ENCODE measurements at places on chromosomes 4 and X. TPM values are rescaled to one million over a fixed set of nuclear protein-coding genes. Genes with fewer than 3 reads are reported as not detected.

The ARX gene
- 0.07 TPM for polyA plus RNA-seq

The BST1 gene
- polyA plus RNA-seq = 4.2 TPM

DNA sequence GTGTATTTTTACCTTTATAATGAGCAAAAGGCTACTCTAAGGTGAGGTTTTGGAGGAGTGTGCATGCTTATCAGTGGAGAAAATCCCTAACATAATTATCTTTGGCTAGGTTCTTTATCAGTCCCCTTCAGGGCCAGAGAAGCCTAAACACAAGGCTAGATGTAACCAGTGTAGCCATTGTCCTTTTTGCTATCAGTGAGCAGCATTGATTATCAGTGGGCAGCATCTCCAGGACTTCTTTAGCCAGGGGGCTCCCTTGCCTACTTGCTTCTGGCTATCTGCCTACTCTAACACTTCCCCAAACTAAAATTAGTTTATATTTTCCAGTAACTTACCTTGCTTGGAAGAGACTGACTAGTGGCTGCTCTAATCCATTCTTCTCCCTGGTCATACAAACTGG lies 595.6 kb downstream of the TRAM1L1 start:
- no peak for DNase-seq

DNA sequence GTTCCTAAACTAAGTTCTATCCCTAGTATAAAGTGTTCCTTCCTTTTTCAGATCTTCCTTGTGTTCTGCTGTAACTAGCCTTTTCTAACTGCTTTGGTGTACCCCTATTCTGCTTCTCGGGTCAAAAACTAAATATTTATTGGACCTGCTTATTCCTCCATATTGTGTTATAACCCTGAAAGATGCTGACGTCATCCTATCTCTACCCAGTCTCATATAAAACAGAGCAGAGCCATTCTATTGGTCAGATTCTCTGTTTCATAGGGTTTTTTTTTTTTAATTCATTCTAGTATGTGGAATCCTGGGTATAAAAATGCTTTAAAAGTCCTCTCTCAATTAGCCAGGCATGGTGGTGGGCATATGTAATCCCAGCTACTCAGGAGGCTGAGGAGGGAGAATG lies 349.7 kb downstream of the ACTRT1 start:
- no peak for DNase-seq

DNA sequence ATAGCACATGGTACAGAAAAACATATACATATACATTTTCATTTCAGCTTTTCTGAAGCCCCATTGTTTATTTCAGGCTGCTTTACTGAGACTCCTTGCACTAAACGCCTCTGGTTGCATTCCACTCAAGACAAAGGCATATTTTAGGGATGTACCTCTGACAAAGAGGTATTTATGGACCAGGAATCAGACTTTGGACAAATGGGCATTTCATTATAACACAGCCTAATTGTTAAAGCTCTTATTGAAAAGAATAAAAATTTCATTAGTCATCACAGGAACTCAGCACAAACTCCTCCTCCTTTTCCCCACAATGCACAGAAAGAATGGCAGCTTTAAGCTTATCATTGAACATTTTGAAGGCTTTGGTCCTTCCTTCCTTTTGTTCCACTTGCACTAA lies 62.9 kb upstream of the UGT8 start:
- DNase-seq = no peak

- DNase-seq = no peak
These were observed 166.6 kb downstream of the DKK2 start for GRCh38 chr4:106869551-106869950.

- no peak for DNase-seq
These were observed 7.3 kb downstream of the SEC24B start for GRCh38 chr4:109440948-109441347.

GRCh38 chr4:53015681-53016080 lies 153.6 kb downstream of the RASL11B start:
- DNase-seq = no peak

- no peak for DNase-seq
These were observed 513.7 kb downstream of the RPA4 start for GRCh38 chrX:97397371-97397770.

GRCh38 chr4:128456171-128456570 lies 168.6 kb upstream of the PGRMC2 start:
- no peak for DNase-seq

- no peak for DNase-seq
These were observed 71.6 kb downstream of the NEK1 start for GRCh38 chr4:169540774-169541173.

DNA sequence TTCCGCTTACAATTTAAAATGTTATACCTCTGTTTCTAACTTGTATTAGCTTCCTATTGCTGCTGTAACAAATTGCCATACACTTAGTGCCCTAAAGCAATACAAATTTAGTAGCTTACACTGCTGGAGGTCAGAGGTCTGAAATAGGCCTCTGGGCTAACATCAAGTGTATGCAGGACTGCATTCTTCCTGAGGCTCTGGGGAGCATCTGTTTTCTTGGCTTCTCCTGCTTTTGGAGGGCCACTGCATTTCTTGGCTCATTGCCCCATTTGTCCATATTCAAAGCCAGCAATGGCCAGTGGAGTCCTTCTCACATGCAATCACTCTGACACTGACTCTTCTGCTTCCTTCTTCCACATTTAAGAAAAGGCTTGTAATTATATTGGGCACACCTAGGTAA lies 639.8 kb upstream of the INTU start:
- no peak for DNase-seq

DNA sequence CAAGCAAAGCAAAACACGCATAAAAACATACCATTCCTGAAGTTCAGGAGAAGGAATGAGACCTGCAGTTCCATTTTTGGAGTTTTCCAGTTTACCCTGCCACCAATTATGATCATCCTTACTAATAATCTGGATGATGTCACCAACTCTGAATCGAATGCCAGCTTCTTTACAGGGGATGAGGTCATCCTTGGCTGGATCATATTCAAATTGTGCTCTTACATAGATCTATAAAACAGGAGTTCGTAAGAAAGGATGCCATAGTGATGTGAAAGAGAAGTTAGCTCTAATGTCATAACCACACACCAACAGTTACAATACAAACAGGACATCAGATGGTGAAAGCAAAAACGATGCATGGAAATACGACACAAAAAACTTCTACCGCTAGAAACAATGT lies 106.5 kb downstream of the NYX start:
- DNase-seq = no peak

GRCh38 chrX:139290310-139290709 lies 240.2 kb upstream of the F9 start:
- DNase-seq = no peak

- no peak for DNase-seq
These were observed 42.9 kb downstream of the WWC2 start for GRCh38 chr4:183141997-183142396.

DNA sequence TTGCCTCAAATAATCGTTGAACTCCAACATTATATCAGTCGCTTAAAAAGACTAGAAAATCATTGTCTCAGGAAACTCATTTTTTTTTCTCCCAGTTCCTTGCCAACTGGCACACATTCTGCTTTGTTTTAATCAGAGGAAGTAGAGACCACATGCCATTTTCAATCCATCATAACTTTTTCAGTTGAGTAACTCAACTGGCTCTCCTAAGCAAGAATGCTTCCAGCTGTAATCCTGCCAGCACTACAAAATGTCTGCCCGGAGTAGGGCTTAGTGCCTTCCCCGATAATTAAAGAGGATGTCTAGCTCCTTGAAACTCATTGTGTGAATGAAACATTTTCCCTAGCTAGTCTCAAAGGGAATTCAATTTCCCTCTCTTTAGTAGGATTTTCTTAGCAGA lies 33.0 kb downstream of the FREM3 start:
- no peak for DNase-seq

DNA sequence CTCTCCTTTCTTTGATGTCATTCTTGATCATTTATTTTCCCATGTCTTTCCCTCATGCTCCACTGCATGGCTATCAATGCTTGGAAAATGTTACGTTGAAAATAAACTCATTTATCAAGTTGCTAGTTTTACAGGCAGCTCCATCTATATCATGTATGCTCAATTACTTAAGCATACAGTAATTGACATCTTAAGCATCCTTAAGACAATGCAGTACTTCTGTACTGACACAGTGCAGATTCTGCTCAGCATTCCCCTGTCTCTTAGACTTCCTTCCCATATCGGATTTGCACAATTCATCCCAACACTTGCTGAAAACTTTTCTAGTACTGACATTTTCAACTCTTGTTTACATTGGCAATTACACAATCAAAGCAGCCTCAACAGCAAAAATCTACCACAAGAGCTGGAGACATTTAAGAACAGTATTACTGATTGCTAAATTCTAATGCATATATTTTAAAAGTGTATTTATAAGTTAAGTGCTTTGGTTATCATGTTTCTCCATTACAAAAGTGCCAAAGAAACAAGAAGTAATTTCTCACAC lies 165.6 kb downstream of the ATP10D start:
- DNase-seq = no peak

DNA sequence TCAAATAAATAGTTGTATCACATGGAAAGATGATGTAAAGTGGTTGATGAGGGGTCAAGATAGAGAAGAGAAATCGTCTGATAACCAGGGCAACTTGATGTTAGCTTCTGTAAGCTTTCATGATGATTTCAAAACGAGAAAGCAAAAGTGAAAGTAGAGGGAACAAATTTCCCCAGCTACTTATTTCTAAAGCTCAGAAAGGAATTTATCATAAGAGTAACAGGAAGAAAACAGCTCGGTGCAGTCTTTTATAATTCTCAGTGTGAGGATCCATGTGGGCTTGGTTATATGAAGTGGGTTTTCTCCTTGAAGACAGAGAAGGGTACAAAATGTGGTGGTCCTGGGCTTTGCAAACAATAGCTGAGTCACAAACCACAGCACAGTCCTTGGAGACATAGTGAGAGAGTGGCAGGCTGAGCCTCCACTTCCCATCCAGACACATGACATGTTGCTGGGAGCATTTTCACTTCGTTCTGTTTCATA lies 32.1 kb upstream of the GLRA2 start:
- no peak for DNase-seq

- DNase-seq = no peak
These were observed 29.6 kb downstream of the MFAP3L start for GRCh38 chr4:169996379-169997240.

DNA sequence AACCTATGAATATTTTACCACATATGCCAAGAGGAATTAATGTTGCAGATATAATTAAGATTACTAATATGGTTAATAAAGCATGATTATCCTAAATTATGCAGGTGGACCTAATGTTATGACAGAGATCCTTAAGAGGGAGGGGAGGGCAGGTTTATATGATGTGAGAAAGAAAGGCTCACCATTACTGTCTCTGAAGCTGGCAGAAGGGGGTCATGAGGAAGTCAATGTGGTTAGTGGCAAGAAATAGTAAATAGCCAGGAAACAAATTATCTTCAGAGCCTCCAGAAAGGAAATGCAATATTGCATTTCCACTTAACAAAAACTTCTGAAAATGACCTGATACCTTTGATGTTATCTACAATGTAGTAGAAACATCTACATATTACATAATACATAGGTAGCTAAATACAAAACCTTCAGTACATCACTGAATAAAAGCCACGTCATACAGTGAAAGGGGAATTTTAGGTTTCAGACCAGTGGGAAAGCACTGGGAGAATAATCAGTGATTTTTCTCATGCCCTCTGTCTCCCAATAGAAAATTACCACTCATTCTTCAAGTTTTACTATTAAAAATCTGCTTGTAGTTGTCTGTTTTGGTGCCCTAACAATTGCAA lies 609.2 kb downstream of the SPOCK3 start:
- DNase-seq = no peak

GRCh38 chr4:128471576-128471975 lies 184.0 kb upstream of the PGRMC2 start:
- no peak for DNase-seq

DNA sequence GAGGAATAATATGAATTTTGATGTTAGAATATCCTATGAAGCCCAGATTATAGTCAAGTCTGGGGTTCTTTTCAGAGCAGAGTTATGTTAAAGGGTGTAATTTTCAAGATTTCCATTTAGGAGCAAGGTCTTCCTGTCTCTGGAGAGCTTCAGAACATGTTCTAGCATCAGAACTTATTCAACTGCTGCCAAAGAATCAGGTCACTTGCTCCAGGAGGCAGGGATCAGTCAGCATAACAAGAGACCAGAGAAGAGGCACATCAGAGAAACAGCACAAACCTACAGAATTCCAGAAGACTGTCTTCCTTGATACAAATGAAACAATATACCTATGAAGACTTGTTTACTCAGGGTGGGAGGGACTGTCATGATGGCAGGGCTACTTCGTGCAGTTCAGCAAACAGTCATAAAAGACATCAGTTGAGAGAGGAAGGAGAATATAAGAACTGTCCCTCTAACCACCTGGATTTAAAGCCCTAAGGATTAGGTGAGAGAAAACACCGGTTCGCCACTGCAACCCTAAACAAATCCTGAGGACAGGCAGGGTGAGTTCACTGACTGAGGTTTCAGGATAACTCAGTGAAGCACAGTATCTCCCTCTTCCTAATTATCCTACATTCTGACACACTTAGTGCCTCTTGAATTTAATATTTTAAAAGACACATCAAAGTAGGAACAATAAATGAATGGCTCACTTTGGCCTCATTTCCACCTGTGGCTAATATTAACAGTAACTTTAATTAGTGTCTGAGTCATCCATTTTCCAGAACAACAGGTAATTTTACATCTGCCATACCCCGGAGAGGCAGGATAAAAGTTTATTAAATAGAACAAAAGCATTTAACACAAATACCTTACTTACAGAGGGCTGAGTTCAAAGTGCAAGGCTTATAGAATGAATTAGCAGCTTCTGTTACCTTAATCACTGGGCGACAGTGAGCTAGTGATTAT lies 93.0 kb downstream of the HDAC8 start:
- no peak for DNase-seq

GRCh38 chr4:55386073-55386472 lies 9.7 kb upstream of the TMEM165 start:
- no peak for DNase-seq

DNA sequence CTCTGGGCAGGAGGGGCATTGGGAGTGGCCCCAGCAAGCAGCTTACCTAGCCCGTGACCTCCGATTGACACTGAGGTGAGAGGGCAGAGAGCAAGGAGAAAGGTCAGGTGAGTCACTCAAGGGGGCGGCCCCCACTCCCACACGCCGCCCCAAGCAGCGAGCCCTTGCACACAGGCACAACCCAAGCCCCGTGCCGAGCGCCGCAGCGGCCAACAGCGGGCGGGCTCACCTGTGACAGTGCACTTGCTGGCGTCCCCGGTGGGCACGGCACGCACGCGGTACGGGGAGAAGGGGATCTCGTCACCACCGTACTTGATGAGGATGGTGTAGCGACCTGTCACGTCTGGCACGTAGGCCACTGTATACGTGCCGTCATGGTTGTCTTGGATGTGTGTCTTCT lies 17.2 kb downstream of the FLNA start:
- DNase-seq = no peak

DNA sequence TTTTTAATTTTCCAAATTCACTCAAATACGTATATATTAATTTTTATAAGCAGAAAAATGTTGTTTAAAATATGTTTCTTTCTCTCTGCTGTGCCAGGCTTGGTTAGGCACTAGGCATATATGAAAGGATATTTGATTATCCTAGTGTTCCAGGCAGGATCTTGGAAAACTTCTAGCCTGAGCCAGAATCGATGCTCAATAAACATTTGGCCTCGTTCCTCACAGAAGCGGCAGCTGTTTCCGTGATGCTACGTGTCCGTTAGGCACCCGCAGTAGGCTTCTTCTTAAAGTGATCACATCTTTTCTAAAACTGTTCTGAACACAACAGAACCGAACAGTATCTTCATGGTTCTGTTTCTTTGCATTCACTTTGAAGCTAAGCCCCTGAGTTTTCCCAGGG lies 50.1 kb upstream of the CRMP1 start:
- no peak for DNase-seq

Data from left lung (tissue), 14 donors.